ENCODE measurements at places on chromosomes 11 and 22.

- H3K27me3 ChIP-seq: peaks cover 6% of the 10 kb centered on the region
- DNase-seq: no peak
- H3K27ac ChIP-seq: no peak overlapping the region
- no peaks in the 10 kb centered on the region for H3K4me1 ChIP-seq
- no peak overlapping the region for H3K4me3 ChIP-seq
Measured at GRCh38 chr11:35590412-35590811, 27.8 kb upstream of the FJX1 start.

GRCh38 chr22:43293655-43294392, 49.3 kb downstream of the SCUBE1 start:
- H3K4me1 ChIP-seq: no peaks in the 10 kb centered on the region
- H3K36me3 ChIP-seq: no peaks in the 10 kb centered on the region
- H3K27me3 ChIP-seq: no peaks in the 10 kb centered on the region
- no peak overlapping the region for H3K4me3 ChIP-seq
- no peak overlapping the region for H3K27ac ChIP-seq
- DNase-seq: no peak

DNA sequence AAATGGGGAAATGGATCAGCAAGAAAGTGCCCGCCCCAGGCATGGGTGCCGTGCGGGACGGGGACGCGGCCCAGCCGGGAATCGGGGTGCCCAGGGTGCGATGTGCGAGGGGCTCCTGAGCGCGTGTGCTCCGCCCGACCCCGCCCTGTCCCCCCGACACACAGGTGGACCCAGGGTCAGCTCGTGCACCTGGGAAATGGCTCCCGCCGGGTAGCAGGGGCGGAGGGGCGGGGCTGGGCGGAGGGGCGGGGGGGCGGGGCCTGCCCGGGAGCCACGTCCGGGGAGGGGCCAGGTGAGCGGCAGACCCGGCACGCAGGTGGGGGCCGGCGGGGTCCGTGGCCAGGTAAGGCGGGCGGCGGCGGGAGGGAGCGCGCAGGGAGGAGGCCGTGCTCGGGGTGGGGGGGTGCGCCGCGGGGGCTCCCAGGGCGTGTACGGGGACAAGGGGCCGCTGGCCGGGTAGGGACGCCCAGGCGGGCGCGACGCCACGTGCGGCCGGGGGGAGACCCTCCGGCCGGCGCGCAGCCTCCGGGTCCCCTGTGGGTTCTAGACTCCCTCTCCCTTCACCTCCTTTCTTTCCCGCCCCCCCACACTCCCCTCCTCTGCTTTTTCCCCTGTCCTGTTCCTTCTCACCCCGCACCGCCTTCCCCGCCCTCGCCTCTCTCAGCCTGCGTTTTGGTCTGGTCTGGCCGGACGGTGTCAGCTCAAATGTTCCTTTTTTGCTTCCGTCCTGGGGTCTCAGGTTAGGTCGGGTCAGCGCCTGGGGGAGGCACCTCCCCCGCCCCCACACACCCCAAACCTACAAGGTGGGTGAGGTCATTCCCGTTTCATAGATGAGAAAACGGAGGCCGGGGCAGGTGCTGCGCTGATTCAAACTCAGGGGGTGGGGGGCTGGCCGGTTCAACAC, at the start of gene ARHGAP8:
TSS of gene ARHGAP8 (plus strand) at position 291 of the 904 bp plus-strand sequence. CDS start 33,953 bp downstream, outside the sequence.
- H3K4me1 ChIP-seq: no peaks in the 10 kb centered on the region
- no peaks in the 10 kb centered on the region for H3K36me3 ChIP-seq
- H3K27me3 ChIP-seq: no peaks in the 10 kb centered on the region
- no peak within 1 kb of the TSS for H3K27ac ChIP-seq
- DNase-seq: no peak
- no peak within 1 kb of the TSS for H3K4me3 ChIP-seq

GRCh38 chr22:50715250-50715649, 22.8 kb upstream of the ACR start:
- H3K27ac ChIP-seq: no peak overlapping the region
- peaks cover 4% of the 10 kb centered on the region for H3K27me3 ChIP-seq
- H3K36me3 ChIP-seq: no peaks in the 10 kb centered on the region
- DNase-seq: no peak
- H3K4me3 ChIP-seq: no peak overlapping the region
- H3K4me1 ChIP-seq: no peaks in the 10 kb centered on the region

- H3K27me3 ChIP-seq: no peaks in the 10 kb centered on the region
- H3K27ac ChIP-seq: no peak overlapping the region
- H3K4me1 ChIP-seq: no peaks in the 10 kb centered on the region
- DNase-seq: no peak
- H3K4me3 ChIP-seq: no peak overlapping the region
- no peaks in the 10 kb centered on the region for H3K36me3 ChIP-seq
Measured at GRCh38 chr22:33766091-33766490, 154.2 kb downstream of the LARGE1 start.

- H3K36me3 ChIP-seq: no peaks in the 10 kb centered on the region
- H3K4me3 ChIP-seq: no peak overlapping the region
- H3K4me1 ChIP-seq: no peaks in the 10 kb centered on the region
- peaks cover 3% of the 10 kb centered on the region for H3K27me3 ChIP-seq
Measured at GRCh38 chr22:43600265-43600664, 188.5 kb downstream of the MPPED1 start.

GRCh38 chr22:17855572-17856290, 81.5 kb upstream of the BID start:
- no peaks in the 10 kb centered on the region for H3K27me3 ChIP-seq
- DNase-seq: no peak
- H3K36me3 ChIP-seq: peaks cover 9% of the 10 kb centered on the region
- H3K27ac ChIP-seq: no peak overlapping the region
- H3K4me3 ChIP-seq: no peak overlapping the region
- no peaks in the 10 kb centered on the region for H3K4me1 ChIP-seq

DNA sequence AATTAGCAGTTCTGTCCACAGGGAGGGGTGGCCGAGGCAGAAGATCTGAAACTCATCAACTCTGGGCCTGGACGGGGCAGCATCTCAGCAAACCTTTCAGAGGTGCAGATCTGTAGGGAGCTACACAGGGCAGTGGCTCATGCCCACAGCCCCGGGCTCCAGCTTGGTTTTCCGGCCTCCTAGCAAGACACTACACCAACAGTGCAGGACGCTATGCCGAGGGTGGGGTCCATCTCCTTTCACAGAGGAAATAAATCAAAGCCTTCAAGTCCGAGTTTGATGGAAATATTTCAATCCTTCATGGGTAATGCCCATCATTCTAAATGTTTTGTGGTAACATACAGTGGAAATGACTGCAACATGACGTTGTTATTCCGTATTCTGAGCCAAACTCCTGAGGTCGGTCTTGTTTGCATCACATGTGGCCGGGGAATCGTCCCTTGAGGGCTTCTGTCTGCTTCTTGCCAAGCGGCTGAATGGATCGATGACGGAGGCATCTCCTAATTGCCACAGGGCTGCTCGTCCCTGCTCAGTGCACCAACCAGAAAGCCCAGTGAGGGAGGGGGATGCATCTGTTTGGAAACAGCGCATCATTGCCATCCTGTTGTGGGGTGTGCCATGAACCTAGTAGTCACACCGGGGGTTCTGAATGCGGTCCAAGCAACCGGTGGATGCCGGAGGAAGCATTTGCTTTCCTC, 30.0 kb downstream of the LINC01488 start:
- no peaks in the 10 kb centered on the region for H3K27me3 ChIP-seq
- no peak overlapping the region for H3K4me3 ChIP-seq
- no peaks in the 10 kb centered on the region for H3K4me1 ChIP-seq
- DNase-seq: no peak
- H3K27ac ChIP-seq: no peak overlapping the region
- H3K36me3 ChIP-seq: no peaks in the 10 kb centered on the region

DNA sequence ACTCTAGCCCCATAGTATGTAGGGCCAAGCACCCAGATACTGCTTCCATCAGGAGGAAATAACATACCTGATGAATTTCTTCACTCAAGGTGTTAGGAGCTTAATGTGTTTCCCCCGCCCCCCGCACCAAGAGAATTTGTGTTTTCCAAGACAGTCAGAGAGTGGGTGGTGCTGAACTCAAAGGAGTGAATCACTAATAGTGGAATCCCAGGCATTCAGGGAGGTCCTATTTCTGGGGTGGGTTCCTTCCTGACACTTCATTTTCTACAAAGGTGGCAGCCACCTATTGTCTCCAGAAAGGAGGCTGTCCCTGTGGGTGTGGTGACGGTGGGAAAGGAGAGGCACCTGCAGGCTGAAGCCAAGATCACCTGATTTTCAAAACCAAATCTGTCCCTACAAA, 50.8 kb upstream of the ELF5 start:
- no peak overlapping the region for H3K27ac ChIP-seq
- DNase-seq: no peak
- H3K4me3 ChIP-seq: no peak overlapping the region

DNA sequence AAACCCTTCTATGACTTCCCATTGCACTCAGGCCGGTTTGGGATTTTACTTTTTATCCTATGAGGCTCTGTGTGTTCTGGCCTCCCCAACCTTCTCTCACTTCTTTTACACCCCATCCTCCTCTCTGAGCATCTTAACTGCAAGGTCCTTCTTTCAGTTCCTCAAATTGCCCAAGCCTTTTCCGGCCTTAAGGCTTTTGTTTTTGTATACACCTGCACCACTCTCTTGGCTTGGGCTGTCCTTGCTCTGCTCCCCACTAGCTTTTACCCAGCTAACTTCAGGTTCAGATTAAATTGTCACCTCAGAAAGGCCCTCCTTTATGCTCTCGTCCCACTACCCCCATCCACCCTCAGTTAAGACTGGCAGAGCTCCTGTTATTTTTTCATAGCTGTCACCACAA, 55.5 kb downstream of the FAM83F start:
- H3K4me3 ChIP-seq: no peak overlapping the region
- H3K36me3 ChIP-seq: peaks cover 4% of the 10 kb centered on the region
- no peak overlapping the region for H3K27ac ChIP-seq

GRCh38 chr22:44231233-44231632, 50.5 kb downstream of the PARVG start:
- no peaks in the 10 kb centered on the region for H3K27me3 ChIP-seq
- H3K4me1 ChIP-seq: no peaks in the 10 kb centered on the region
- H3K36me3 ChIP-seq: no peaks in the 10 kb centered on the region
- no peak overlapping the region for H3K4me3 ChIP-seq
- DNase-seq: no peak

- DNase-seq: no peak
- H3K4me1 ChIP-seq: no peaks in the 10 kb centered on the region
- H3K27me3 ChIP-seq: no peaks in the 10 kb centered on the region
- H3K4me3 ChIP-seq: no peak overlapping the region
- H3K27ac ChIP-seq: no peak overlapping the region
Measured at GRCh38 chr11:26134481-26135355, 197.2 kb upstream of the ANO3 start.

DNA sequence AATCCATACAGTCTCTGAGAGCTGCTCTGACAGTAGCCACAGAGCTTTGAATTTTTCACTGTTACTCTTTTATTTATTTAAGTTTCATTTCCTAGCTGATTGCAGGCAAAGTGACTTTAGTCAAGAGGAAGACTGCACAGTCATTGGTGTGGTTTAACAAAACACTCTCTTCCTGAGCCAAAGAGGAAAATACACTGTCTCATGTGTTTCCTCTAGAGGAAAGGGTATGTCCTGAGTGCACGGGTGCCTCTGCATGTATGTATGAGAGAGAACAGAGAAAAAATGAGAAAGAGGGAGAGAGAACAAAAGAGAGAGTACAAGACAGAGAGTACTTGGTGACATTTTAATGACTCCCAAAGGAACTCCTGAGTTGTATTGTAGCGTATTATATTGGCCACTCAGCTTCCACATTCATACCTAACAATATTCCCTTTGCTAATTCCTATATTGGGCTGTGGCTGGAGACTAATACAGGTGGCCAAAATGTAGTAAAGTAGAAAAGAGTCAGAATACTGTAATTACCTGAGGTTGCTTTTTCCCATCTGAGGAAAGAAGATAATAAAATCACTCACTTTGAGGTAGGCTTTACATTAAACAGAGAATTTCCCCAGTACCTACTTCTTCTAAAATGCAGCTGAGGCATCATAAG, at the start of gene OR4D9:
TSS of gene OR4D9 (plus strand) at position 599 of the 649 bp plus-strand sequence. CDS start 3,374 bp downstream, outside the sequence.
- H3K36me3 ChIP-seq: no peaks in the 10 kb centered on the region
- no peak within 1 kb of the TSS for H3K4me3 ChIP-seq
- DNase-seq: peak; percentile 26
- no peak within 1 kb of the TSS for H3K27ac ChIP-seq

GRCh38 chr22:29022101-29022817, 39.4 kb downstream of the C22orf31 start:
- H3K36me3 ChIP-seq: no peaks in the 10 kb centered on the region
- no peaks in the 10 kb centered on the region for H3K27me3 ChIP-seq
- H3K4me1 ChIP-seq: no peaks in the 10 kb centered on the region

DNA sequence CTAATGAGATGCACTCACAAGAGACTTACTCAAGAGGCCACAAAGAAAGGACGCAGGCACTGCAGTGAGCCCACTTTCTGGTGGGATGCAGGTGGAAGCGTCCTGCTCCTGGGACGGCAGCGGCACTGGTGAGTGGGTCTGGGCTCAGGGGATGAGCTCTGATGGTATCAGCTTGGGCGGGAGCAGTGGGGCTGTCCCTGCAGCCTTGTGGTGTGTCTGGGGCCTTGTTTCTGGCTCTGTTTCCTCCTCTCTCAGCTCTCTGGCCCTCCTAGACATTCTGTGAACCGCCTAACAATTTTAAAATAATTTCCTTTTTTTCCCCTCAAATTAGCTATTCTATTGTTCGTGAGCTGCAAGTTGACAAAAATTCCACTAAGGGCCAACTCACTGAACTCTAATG, 8.8 kb upstream of the ST14 start:
- H3K36me3 ChIP-seq: no peaks in the 10 kb centered on the region
- H3K4me1 ChIP-seq: no peaks in the 10 kb centered on the region
- no peak overlapping the region for H3K4me3 ChIP-seq
- H3K27ac ChIP-seq: no peak overlapping the region
- no peaks in the 10 kb centered on the region for H3K27me3 ChIP-seq

DNA sequence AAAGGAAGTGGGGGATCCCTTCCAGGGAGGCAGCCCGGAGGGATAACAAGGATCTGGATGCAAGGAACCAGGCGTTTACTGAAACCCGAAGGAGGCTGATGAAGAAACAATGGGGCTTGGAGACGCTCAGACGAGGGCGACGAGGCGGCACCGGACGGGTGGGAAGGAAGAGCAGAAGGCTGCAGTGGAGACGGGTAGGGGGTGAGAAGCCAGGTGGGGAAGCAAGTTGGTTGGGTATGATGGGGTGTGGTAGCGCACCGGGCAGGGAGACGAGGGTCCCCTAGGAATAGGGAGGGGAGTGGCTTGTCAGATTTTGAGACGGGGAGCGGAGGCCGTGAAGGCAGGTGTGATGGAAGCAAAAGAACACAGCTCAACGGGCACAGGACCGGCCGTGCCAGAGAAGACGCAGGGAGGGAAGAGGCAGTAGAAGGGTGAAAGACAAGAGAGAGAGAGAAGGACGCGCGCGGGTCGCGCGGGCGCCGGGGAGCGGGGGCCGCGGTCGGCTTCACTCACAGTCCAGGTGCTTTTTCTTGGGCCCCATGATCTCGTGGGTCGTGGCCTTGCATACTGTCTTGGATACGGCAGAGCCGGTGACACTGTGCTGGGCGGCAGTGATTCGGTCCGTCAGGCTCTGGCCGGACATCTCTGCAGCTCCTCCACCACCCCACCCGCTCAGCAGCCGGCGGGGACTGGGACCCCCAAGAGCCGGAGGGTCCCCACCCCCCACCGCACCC, 579 bp downstream of the PICALM start:
- H3K27ac ChIP-seq: peak overlapping the region; percentile 82
- peak; percentile 50 for DNase-seq
- no peaks in the 10 kb centered on the region for H3K27me3 ChIP-seq
- H3K36me3 ChIP-seq: no peaks in the 10 kb centered on the region
- H3K4me1 ChIP-seq: peaks cover 36% of the 10 kb centered on the region
- H3K4me3 ChIP-seq: peak overlapping the region; percentile 92

GRCh38 chr22:30246814-30247376, 336 bp upstream of the LIF start:
- no peaks in the 10 kb centered on the region for H3K27me3 ChIP-seq
- no peak for DNase-seq
- H3K36me3 ChIP-seq: peaks cover 2% of the 10 kb centered on the region
- peaks cover 39% of the 10 kb centered on the region for H3K4me1 ChIP-seq
- peak overlapping the region; percentile 46 for H3K27ac ChIP-seq

- H3K4me1 ChIP-seq: no peaks in the 10 kb centered on the region
- no peak overlapping the region for H3K27ac ChIP-seq
- no peaks in the 10 kb centered on the region for H3K36me3 ChIP-seq
Measured at GRCh38 chr11:94043241-94043640, 22.1 kb downstream of the HEPHL1 start.
